Frontal cortex (tissue), 4 donors: ENCODE measurements at places on chromosomes 2 and 18. TPM values are rescaled to one million over a fixed set of nuclear protein-coding genes. Genes with fewer than 3 reads are reported as not detected.

MYOM1 gene
- total RNA-seq, result 0.82 TPM

SERPINB11 gene
- total RNA-seq, result not detected

PLEK gene
- total RNA-seq, result 1.6 TPM

RETSAT gene
- total RNA-seq, result 11.8 TPM

SDC1 gene
- total RNA-seq, result 9.8 TPM

LRRC30 gene
- not detected for total RNA-seq

SERPINB4 gene
- total RNA-seq, result not detected

RNF152 gene
- total RNA-seq, result 106 TPM

EMILIN1 gene
- total RNA-seq, result 4.1 TPM

NPAS2 gene
- total RNA-seq, result 6.5 TPM

C2orf66 gene
- not detected for total RNA-seq

PCARE gene
- not detected for total RNA-seq

MSTN gene
- total RNA-seq, result 0.82 TPM

KCTD18 gene
- total RNA-seq, result 12.6 TPM

CD302 gene
- total RNA-seq, result 1.6 TPM

TWIST2 gene
- not detected for total RNA-seq

LOXL3 gene
- 14.3 TPM for total RNA-seq

SLC11A1 gene
- total RNA-seq, result 0.82 TPM

LAPTM4A gene
- total RNA-seq, result 92.9 TPM

ELOA2 gene
- total RNA-seq, result not detected

POTEJ gene
- total RNA-seq, result not detected

CYTIP gene
- total RNA-seq, result 2.9 TPM

GPR75 gene
- total RNA-seq, result 18.3 TPM

CD207 gene
- total RNA-seq, result not detected

LIPG gene
- total RNA-seq, result 10.2 TPM

PPP1R1C gene
- total RNA-seq, result under 0.01 TPM

CHRNG gene
- total RNA-seq, result not detected

NYAP2 gene
- 14.3 TPM for total RNA-seq

NOSTRIN gene
- total RNA-seq, result 2.9 TPM

EMX1 gene
- total RNA-seq, result 11.8 TPM

EML6 gene
- 5.3 TPM for total RNA-seq

IL36G gene
- total RNA-seq, result under 0.01 TPM

IHH gene
- 0.41 TPM for total RNA-seq

ALPI gene
- not detected for total RNA-seq

ACTG2 gene
- 0.82 TPM for total RNA-seq

TMEM163 gene
- 16.3 TPM for total RNA-seq

RNF144A gene
- total RNA-seq, result 33.8 TPM

UGT1A3 gene
- total RNA-seq, result not detected

OTOS gene
- total RNA-seq, result 0.41 TPM

ANO7 gene
- 0.41 TPM for total RNA-seq

LYPD6 gene
- 9.4 TPM for total RNA-seq

OSBPL6 gene
- total RNA-seq, result 11.4 TPM

ZBTB14 gene
- 33.4 TPM for total RNA-seq

INPP4A gene
- total RNA-seq, result 73.0 TPM

C1QL2 gene
- 0.41 TPM for total RNA-seq
